Activated T-cell treated with anti-CD3 and anti-CD28 coated beads, Interleukin-2, amount 50 U/mL, for 72 hours (primary cell): ENCODE measurements at places on chromosomes 4 and X. TPM values are rescaled to one million over a fixed set of nuclear protein-coding genes. Genes with fewer than 3 reads are reported as not detected.

DNA sequence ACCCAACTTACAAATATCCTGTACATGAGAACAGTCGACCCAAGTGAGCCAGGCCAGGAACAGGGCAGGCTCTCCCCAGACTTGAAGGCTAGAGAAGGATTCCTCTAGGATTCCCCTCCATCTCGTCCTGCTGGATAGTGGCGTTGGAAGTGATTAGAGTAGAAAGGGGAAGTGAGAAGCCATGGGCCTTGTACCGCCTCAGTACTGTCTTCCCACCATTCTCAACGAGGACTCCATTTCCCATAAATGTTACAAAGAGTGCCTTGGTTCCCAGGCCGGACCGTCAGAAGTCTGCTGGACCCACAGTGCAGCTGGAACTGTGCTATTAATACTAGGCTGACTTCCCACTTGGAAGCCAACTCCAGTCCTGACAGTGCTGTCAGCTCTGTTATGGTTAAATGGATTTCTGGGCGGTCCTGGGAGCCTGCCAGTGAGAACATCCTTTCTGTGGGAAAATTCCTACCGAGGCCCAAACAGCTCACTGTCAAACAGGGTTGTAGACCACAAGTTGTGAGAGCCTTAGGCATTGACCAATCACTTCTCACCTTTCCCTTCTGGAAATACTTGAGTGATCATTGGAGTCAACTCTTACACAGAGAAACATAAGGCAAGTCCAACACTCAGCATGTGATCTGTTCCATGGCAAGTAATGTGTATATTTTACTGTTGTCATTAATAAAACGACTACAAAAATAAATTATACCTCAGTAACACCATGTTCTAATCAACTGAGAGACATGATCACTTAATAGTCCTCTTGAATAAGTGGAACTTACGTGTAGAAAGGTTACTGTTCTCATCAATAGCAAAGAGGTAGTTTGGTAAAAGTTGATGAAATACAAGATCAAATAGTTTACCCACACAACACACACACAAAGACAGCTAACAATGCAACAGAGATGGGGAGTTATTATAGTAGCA is 58.4 kb downstream of the AMELX start:
- no peak overlapping the region for H3K27ac ChIP-seq
- H3K36me3 ChIP-seq, result no peaks in the 10 kb centered on the region
- no peaks in the 10 kb centered on the region for H3K4me1 ChIP-seq
- peaks cover 15% of the 10 kb centered on the region for H3K27me3 ChIP-seq

DNA sequence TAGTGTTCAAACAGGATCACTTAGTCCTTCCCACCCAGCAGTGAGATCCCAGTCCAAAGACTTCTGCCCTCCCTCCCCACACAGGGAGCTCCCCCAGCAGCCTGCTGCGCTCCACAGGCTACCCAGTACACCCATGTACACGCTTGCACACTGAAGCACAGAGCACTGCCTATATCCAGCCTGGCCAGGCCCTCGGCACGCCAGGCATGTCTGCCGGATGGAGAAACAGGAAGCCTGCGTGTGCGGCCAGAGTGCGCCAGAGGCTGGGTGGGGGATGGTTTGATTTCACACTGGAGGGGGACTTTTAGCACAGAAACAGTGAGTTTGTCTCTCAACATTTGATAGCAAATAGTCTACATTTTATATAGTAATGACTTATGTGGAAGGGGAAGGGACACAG is 833.5 kb upstream of the IGFBP7 start:
- H3K27ac ChIP-seq, result no peak overlapping the region
- H3K4me1 ChIP-seq, result no peaks in the 10 kb centered on the region

The ERCC6L gene
- total RNA-seq, result 6.5 TPM

DNA sequence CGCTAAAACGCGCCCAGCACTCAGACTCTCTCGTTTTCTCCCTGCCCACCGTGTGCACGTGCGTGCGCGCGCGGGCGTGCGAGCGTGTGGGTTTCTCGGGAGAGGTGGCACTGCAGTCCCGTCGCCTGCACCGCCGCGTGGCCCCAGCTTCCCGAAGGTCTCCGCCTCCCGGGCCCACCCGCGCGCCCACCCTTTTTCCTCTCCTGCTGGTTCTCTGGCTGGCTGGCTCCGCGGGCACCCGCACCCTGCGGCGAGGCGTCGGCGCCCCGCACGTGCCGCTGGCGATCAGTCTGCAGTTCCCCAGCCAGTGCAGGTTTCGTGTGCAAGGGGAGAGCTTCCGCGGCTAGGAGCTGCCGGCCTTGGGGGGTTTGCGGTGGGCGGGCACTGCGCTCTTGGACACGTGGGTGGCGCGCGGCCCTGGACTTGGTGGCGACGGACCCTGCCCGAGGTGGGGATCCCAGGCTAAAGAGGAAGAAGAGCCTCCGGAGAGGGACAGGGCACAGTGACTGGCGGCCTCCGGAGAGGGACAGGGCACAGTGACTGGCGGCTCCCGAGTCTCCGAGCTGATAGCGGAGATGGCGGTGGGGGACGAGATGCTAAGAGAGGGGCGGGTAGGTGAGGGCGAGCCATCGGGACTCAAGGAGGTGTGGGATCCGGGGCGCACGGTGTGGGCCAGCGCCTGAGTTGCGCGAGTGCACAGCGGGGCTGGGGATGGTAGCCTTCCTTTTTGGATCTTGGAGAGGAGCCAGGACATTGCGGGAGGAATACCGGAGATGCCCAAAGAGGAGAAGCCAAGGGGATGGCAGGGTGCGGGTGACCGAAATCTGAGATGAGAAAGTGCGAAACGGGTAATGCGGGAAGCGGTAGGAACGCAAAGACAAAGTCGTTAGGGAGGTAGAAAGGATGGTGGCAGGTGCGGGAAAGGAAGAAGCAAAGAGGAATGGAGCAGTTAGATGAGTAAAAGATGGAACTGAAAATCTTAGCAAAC is at the start of gene FAM184B:
Gene FAM184B, minus strand, starts transcription at position 322 of the 988 bp plus-strand sequence. CDS start 322 bp downstream, outside the sequence.
- H3K4me1 ChIP-seq, result peaks cover 19% of the 10 kb centered on the region
- peaks cover 34% of the 10 kb centered on the region for H3K27me3 ChIP-seq
- peak; percentile 7 for DNase-seq
- no peak within 1 kb of the TSS for H3K27ac ChIP-seq

- no peak overlapping the region for H3K4me3 ChIP-seq
- H3K27ac ChIP-seq, result no peak overlapping the region
- DNase-seq, result no peak
Measured at GRCh38 chrX:9867226-9867625, 81.0 kb downstream of the SHROOM2 start.

The TIMM8A gene
- total RNA-seq, result 13.8 TPM

GRCh38 chr4:28436191-28437080 is 1575.8 kb downstream of the STIM2 start:
- H3K36me3 ChIP-seq, result no peaks in the 10 kb centered on the region
- H3K4me1 ChIP-seq, result no peaks in the 10 kb centered on the region
- no peak for DNase-seq
- no peak overlapping the region for H3K27ac ChIP-seq
